ENCODE measurements at places on chromosomes 12 and 14.

- DNase-seq, result no peak
These were observed 373.2 kb downstream of the ATP23 start for GRCh38 chr12:58314610-58315009.

- no peak for DNase-seq
These were observed 769 bp upstream of the ZNF740 start for GRCh38 chr12:53179687-53180219.

- DNase-seq, result no peak
These were observed 28.8 kb downstream of the HECTD4 start for GRCh38 chr12:112353393-112353792.

GRCh38 chr14:58701156-58701555 lies 63.4 kb downstream of the DACT1 start:
- DNase-seq, result no peak

DNA sequence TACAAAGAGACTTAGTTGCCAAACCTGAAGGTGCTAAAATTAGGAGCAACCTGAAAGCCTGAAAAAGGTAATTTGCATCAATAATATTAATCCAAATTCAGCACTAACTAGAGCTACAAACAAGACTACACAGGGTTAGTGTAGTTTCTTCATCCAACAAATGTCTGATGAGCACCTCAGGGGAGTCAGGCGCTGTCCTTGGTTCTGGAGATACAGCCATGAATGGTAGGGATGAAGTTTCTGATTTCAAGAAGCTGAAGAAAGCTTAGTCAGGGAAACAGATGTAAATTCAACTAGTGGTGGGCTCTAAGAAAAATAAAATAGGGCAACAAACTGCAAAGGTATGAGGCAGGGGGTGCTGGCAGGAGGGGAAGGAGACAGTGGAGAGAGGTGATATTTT lies 266.3 kb downstream of the GLT1D1 start:
- DNase-seq, result no peak

DNA sequence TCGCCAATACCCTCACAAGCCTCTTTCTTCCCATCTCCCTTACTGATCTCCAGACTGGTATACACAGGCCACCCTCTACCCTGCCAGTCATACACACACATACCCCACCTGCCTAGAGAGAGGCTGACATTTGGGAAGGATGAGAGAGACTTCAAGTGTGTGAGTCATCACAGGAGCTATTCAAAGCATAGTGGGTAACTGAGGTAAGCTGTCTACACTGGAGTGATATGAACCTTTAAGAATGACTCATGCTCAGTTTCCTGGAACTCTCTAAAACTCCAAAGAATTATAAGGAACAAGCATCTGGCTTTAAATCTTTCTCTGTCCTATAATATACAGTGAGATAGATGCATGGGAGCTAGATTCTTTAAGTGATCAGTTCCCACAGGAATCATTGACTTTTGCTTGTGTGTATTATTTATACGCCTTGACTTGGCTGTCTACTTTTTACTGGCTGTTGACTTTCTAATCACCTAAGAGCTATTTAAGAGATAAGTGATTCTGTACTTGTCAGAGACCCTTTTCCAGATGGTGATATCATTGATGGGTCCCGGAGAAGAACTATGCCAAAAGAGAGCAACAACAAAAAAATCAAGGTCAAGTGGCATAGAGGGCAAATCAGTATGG lies 5.8 kb downstream of the IGF1 start:
- DNase-seq, result no peak

DNA sequence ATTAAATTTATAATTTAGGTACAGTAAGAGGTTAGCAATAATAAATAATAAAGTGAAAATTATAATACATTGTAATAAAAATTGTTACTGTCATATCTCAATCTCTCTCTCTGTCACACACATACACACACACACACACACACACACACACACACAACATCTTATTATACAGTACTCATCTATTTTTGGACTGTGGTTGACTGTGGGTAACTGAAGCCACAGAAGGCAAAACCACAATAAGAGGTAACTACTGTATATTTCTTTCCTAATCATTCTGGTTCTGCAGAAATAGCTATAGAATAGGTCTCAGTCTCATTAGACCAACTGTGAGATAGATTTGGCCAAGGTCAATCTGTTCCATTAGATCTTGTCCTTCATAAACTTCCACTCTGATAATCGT lies 33.1 kb upstream of the PTPRO start:
- no peak for DNase-seq

- no peak for DNase-seq
These were observed 631 bp downstream of the PPM1H start for GRCh38 chr12:62934239-62934798.

- no peak for DNase-seq
These were observed 58.9 kb upstream of the ANKS1B start for GRCh38 chr12:100043631-100044030.

- no peak for DNase-seq
These were observed 6.7 kb upstream of the SLC25A29 start for GRCh38 chr14:100312877-100313400.

GRCh38 chr12:123720141-123720814 lies 8.1 kb downstream of the ATP6V0A2 start:
- no peak for DNase-seq

- DNase-seq, result no peak
These were observed 192.1 kb upstream of the GARIN6 start for GRCh38 chr12:99455350-99456035.

DNA sequence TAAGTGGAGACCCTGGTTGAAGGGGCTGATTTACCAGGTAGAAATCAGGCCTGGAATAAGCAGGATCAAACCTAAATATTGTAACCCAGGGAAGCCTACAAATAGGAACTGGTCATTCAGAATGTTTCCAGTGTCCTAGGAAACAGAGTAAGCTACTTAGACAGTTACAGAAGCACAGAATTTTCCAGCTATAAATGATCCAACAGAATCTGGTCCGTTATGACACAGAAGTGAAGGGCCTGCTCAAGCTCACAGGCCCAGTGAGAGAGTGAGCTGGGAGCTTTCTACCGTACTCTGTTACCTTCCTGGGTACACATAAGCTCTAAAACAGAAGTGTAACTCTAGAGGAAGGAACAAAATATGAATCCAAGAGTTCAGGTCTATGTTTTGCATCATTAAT lies 119.1 kb downstream of the TTC7B start:
- no peak for DNase-seq

GRCh38 chr12:98530068-98530467 lies 14.7 kb downstream of the TMPO start:
- no peak for DNase-seq

GRCh38 chr12:126437934-126438333 lies 1372.7 kb downstream of the AACS start:
- no peak for DNase-seq

DNA sequence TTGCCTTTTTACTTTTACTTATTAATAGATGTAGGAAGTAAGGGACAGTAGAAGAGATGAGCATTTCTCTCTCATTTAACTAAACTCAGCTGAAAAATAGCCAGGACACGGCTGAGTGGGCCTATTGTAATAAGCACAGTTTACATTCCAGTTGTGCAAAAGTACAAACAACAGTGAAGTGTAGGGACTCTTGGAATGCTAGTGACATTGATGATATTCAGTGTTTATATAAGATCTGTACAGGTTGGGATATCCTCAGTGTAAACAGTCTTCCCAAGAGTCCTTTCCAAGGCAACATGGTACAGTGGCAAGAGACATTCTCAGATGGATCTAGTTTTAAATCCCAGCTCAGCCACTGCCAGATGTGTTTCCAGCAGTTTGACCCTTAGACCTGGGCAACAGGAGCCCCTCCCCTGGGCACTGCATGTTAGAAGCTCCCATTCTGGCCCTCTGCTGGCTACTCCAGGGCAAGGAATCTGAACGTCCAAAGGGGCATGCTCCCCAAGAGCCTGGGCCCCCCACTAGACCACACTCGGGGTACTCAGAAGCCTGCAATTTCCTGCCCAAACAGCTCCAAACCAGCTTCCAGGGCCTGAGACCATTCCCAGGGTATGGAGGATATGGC lies 55.3 kb downstream of the STAB2 start:
- DNase-seq, result no peak

DNA sequence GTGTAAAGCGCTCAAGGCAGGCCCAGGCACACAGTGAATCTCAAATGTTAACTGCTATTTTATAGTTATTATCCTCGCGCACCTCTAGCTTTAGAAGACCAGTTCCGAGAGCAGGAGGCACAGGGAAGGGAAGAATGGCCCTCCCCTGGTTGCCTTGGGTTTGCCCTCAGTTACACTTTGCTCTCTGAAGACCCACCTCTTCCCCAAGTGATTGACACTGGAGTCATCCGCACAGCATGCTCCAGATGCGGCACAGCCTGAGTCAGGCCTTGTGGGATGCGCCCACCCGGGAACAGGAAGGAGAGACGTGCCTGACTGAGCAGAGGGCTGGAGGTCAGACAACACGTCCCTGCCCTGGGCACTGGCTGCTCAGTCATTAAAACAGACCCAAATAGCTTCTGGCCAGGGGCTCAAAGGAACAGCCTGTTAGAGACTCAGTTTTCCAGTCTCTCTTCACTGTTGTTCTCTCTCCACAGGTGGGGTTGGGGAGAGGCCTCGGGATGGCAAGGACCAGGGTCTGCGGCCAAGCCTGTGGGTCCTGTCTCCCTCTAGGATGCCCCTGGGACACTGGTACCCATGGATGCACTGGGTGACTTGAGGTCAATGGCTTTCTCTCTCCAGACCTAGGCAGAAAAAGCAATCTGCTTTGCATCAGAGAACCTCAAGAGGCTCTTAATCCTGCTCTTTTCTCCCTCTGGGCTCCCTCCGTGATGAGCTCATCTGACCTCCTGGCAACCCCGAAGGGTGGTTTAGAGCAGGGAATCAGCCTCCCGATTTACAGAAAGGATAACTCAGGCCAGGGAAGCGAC lies 13.6 kb upstream of the MLXIP start:
- no peak for DNase-seq
